ENCODE measurements at places on chromosomes 13 and 19. TPM values are rescaled to one million over a fixed set of nuclear protein-coding genes. Genes with fewer than 3 reads are reported as not detected.
A peak's percentile ranks its signal among the peaks of the same experiment; 100 is the strongest.

DNA sequence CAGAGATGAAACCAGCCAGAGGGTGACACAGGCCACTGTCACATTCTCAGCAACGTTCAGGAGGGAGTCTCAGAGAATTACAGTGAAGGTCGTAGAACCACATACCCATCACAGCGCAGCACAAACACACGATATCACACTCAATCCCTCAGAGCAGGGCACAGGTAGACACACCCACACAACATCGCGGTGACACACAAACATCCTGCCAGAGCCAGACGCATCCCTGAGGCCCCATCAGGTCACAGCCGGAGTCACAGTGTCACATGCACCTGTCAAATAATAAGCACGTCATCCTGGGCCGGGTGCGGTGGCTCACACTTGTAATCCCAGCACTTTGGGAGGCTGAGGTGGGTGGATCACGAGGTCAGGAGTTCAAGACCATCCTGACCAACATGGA, 17.5 kb downstream of the ELAVL3 start:
- DNase-seq, result no peak

DNA sequence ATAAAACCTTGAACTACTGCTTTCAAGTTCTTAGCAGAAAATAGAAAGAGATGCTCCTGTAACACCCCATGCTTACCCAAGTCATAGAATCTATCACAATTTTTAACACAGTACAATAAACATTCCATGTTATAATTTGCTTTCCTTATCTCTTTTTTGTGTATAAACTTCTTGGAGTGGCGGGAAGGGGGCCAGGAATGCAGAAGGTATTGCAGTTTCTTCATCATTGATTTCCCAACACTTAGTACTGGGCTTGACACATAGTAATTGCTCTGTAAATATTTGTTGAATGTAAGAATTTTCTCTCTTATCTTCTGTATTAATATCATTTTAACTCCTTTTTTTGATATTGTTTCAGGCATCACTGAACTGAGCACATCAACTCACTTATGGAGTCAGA, 535.8 kb downstream of the KCTD12 start:
- no peak for DNase-seq

DNA sequence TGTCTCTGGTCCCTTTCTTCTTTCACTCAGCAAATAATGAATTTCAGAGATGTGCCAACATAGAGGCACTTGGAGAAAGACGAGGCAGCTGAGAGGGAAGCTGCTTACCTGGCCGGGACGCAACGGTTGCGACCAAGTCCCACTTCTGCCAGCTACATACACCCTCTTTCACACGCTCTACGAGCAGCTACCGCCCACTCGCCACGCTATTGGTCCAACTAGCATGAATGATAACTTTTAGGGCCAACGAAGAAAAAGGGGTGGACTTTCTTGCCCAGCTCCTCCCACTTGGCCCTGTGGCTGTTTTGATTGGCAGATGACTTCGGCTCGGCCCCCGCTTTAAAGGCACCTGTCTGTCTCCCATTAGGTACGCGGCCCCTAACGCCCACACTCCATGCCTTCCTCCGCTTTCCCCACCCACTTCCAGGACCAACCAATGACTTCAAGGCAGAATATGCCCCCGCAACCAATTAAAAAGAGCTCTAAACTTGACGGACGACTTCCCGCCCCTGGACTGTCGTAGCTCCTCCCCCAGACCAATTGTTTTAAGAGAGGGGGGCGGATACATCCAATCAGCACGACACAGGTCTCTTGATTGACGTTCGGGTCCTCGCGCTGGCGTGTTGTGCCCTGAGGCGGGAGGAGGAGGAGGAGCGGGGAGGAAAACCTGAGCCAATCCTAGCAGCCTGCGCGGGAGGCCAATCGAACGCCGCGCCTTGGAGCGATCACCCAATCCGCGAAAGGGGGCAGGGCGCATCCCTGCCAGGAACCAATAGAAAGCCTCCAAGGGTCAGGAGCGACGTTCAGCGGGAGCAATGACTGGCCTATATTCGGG, 481 bp upstream of the CNOT3 start:
- DNase-seq, result peak; percentile 100

DNA sequence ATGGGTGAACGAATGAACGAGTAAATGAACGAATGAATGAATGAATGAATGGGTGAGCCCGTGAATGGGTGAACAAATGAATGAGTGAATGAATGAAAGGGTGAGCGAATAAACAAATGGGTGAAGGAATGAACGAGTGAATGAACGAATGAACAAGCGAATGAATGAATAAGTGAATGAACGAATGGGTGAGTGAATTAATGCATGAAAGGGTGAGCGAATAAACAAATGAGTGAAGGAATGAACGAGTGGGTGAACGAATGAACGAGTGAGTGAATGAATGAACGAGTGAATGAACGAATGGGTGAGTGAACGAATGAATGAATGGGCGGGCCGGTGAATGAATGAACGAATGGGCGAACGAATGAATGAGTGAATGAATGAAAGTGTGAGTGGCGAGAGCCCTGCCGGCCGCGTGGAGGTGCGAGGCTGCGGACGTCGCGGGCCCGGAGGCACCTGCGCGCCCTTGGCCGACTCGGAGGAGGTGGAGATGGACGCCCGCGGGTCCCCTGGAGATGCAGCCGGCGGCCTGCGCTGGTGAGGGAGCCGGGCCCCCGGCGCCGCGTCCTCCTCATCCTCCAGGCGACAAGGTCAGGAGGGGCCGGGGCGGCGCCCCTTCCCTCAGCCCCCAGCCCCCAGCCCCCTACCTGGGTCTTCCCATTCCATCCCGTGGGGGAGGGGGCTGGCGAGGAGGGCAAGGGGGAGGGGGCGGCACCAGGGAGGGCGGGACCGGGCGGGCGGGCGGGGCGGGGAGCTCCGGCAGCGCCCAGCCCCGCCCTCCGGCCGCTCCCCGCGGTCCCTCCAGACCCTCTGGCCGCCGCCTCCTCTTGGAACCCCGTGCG, 15.4 kb downstream of the ANKRD24 start:
- DNase-seq, result no peak

- no peak for DNase-seq
Measured at GRCh38 chr13:105193026-105193425, 1342.4 kb downstream of the EFNB2 start.

DNA sequence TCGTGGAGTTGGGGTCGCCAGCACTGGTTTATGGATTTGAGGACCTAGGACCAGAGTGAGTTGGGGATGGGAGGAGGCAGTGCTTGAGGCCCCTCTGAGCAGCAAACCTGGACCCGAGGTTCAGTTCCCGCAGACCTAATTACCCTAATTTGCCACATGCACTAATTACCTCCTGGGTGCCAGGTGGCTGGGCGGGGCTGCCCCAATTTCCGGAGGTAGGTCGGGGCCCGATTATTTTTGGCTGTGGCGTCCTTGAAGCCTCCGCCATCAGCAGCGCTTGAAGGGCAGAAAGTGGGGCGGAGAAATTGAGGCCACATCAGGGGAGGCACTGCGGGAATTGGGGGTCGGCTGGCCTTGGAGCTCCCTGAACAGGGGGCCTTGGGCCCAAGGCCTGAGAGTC, 5.9 kb upstream of the HOMER3 start:
- no peak for DNase-seq

DNA sequence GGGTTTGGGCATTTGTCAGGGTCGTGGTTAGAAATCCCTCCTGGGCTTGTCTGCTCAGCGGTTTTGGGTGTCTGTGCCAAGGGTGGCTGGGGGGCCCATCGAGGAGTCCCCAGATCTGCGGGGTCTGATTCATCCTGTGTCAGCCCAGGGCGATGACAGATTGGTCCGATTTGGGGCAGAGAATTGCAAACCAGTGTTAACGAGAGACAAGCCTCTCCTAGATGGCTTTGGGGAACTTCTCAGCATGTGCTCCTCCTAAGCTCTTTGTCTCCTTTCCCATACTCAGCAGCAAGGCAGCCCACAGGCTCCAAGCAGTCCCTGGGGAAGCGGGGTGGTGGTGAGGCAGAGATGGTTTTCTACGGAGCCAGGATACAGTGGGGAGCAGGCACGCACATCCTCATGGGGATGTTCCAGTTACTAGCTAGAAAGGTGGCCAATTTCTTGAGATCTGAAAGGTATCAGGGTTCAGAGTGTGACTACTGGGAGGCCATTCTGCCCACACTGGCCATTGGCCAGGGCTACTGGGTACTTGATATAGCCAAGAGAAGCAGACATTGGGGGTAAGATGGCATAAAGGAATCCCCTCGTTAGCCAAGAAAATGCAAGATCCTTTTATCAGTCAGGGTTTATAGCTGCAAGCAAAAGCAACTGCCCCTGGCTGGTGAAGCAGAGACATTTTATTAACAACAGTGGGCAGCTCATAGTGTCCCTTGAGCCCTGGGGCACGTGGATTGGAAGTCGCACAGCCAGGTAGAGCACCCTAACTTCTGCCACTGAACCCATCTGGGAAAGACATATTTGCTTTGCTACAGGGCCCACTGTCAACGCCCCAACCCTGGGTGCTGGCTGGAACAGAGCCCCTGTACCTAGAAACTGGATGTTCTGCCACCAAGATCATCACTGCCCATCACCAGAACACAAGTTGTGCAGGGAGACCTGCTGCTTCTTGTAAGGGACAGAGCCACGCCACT, 63.6 kb downstream of the RGCC start:
- DNase-seq, result no peak

GRCh38 chr13:94978516-94978915, 266.2 kb upstream of the SOX21 start:
- no peak for DNase-seq

DNA sequence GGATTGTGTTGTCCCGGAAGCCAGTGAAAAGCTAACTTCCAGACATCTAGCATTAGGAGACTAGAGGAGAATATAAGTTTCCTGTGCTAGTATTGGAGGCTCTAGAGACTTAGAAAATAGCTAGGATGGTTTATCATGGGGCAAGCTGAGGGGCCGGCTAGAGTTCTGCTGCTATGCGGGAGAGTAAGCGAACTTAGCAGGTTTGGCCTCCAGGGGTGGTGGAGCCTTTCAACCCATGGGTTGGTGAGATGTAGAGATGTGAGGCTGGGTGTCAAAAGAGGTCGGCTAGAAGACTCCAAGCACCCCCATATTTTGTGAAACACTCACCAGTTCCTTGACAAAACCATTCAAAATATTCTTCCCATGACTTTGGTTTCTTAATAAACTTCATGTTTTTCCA, 4.4 kb downstream of the SULT2A1 start:
- DNase-seq, result no peak

- no peak for DNase-seq
Measured at GRCh38 chr13:48851707-48852106, 124.0 kb upstream of the FNDC3A start.

GRCh38 chr13:113162783-113163685, 4.6 kb downstream of the PROZ start:
- no peak for DNase-seq

GRCh38 chr13:77637588-77637987, 59.9 kb upstream of the SLAIN1 start:
- DNase-seq, result no peak

DNA sequence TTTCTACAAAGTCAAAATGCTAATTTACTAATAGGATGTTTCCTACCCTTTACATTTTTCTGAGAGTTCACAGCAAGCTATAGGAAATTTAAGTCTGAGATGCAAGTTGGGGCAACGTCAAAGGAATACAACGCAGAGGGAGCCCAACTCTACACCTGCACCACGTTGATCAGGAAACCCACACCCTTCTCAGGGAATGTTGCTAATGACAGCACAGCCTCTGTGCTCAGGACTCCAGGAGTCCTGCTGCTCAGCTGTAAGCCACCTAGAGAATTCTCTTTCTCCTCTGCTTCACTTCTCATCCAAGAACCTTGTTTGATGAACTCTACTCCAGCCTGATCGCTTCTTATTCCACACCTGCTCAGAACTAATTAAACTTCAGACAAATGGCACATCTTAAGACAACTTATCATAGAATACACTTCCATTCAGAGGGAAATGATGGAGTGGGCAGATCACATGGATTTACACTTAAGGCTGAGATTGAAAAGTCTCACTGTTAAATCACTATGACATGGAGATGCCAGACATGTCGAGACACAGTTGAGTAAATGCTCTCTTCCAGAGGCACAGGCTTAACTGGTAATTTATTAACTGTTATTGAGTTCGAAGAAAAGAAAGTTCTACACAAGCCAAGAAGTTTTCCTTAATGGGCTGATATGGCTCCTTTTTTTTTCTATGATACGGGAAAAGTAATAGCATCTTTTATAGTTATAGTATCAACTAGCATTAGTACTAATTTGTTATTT, 811.6 kb upstream of the ARGLU1 start:
- no peak for DNase-seq

DNA sequence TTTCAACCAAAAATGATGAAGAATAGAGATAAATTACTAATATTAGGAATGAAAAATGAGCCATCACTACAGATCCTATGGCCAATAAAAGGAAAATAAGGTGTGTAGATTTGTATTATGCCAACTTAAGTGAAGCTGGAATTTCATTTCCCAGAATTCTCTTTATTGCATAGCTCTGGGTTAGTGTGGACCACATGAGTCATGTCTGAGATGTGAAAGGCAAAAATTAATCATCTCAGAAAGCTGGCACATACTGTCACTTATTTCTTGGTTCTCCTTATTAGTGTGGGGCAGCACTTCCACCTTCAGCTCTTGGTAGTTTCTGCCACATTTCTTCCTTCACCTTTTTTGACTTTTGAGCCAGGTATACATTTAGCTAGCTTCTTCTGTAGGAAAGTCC, 82.6 kb downstream of the KATNAL1 start:
- no peak for DNase-seq

DNA sequence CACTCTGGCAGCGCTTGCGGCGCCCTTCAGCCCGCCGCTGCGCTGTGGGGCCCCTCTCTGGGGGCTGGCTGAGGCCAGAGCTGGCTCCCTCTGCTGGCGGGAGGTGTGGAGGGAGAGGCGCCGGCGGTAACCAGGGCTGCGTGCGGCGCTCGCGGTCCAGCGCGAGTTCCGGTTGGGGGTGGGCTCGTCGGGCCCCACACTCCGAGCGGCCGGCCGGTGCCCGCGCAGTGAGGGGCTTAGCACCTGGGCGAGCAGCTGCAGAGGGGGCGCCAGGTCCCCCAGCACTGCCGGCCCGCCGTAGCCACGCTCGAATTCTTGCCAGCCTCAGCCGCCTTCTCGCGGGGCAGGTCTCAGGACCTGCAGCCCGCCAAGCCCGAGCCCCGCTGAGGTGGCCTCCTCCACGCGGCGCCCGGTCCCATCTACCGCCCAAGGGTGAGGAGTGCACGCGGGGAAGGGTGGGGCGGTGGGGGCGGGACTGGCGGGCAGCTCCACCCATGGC, 879.0 kb upstream of the SLITRK5 start:
- no peak for DNase-seq

DNA sequence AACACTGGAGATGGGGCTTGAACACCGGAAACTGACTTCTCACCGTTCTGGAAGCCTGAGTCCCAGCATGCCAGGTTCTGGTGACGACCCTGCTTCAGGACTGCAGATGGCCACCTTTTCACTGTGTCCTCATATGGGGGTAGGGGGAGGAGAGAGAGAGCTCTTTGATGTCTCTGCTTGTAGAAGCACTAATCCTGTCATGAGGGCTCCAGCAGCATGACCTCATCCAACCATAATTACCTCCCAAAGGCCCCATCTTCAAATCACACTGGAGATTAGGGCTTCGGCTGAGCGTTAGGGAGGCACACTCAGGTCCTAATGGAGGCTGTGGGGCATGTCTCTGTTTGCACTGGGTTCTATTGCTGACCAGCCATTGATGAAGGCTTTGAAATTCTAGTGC, 255.3 kb downstream of the TEX29 start:
- no peak for DNase-seq

- DNase-seq, result no peak
Measured at GRCh38 chr13:25225970-25226369, 53.9 kb upstream of the AMER2 start.

Gene FCHO1
- total RNA-seq, result 16.1 TPM

Gene HRC
- 0.72 TPM for total RNA-seq

Gene TNFSF13B
- total RNA-seq, result 12.0 TPM

Gene F2RL3
- total RNA-seq, result 2.2 TPM

Gene OPA3
- 4.8 TPM for total RNA-seq

Gene ATP1A3
- total RNA-seq, result 3.4 TPM

Gene CEACAM3
- 3.4 TPM for total RNA-seq

Gene LGI4
- total RNA-seq, result 10.6 TPM

Gene BSG
- 234 TPM for total RNA-seq

Gene MAP4K1
- total RNA-seq, result 0.96 TPM

All from umbilical cord (tissue), 2 donors.